ENCODE measurements at places on chromosomes 4 and X.

- DNase-seq, result no peak
Measured at GRCh38 chr4:106585915-106586349, 217.4 kb upstream of the GIMD1 start.

DNA sequence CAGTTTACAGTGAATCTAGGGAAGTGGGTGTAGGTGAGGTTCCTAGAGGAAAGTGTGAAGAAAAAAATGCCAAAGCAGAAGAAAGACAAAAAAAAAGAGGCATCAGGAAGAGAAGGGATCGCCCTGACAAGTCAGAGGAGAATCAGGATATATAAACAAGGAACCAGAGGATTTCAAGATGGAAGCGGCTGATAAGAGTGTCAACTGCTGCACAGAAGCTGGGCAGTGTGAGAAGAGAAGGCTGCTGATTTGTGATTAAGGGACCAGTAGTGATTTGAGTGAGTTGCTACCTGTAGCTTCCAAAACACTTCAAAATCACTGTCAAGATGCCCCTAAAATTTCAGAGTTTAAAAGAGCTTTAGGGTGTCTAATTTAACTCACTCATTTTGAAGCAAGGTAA lies 258.2 kb downstream of the PPP3CA start:
- DNase-seq, result no peak

DNA sequence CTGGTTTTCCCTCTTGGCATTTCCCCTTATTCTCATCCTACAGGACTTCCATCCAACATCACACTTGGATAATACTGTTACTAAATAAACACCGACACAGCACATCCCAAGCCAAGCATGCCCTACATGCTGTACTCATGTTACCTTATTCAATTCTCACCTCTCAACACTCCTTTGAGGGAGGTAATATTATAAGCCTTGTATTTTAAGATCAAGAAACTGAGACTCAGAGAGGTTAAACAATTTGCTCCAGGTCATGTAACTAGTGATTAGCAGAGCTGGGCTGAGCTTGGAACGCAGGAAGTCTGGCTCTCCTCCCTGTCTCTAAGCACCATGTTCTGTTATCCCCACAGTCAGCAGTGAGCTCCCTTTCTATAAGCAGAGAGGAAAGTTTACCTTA lies 333.6 kb upstream of the IGFBP7 start:
- DNase-seq, result no peak

DNA sequence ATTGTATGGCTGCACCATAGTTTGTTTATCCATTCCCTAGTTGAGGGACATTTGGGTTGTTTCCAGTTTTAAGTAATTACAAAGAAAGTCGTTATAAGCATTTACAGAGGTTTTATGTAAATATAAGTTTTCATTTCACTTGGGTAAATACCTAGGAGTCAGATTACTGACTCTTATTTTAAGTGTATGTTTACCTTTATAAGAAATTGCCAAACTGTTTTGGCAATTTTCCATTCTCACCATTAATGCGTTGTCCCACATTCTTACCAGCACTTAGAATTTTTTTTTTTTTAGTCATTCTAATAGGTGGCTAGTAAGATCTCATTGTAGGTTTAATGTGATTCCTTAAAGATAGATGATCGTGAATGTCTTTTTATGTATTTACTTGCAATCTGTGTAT lies 121.5 kb upstream of the NR3C2 start:
- DNase-seq, result no peak

- no peak for DNase-seq
Measured at GRCh38 chr4:101140228-101140627, 207.1 kb downstream of the PPP3CA start.

GRCh38 chr4:183185018-183185417 lies 86.0 kb downstream of the WWC2 start:
- no peak for DNase-seq

DNA sequence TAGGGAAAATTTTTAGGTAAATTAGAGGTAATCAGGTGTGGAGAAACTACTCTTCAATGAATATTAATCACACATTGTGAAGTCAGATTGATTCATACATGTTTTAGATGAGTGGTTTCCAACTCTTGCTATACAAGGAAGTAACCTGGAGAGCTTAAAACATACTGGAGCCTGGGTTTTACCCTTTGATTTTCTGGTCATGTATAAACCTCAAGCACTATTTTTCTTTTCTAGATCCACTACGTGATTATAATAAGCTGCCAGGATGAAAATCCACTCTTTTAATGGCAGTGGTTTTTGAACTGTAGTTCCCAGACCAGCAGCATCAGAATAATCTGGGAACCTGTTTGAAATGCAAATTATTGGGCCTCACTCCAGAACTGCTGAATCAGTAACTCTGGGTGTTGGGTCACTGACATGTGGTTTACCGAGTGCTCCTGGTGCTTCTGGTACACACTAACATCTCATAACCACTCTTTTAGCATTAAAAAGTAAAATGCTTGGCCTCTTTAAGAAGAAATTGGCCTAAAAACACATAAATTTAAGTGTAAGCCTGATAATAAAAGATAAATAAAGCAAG lies 63.4 kb downstream of the DCAF12L1 start:
- no peak for DNase-seq
